ENCODE measurements at places on chromosomes 4 and X. TPM values are rescaled to one million over a fixed set of nuclear protein-coding genes. Genes with fewer than 3 reads are reported as not detected.

DNA sequence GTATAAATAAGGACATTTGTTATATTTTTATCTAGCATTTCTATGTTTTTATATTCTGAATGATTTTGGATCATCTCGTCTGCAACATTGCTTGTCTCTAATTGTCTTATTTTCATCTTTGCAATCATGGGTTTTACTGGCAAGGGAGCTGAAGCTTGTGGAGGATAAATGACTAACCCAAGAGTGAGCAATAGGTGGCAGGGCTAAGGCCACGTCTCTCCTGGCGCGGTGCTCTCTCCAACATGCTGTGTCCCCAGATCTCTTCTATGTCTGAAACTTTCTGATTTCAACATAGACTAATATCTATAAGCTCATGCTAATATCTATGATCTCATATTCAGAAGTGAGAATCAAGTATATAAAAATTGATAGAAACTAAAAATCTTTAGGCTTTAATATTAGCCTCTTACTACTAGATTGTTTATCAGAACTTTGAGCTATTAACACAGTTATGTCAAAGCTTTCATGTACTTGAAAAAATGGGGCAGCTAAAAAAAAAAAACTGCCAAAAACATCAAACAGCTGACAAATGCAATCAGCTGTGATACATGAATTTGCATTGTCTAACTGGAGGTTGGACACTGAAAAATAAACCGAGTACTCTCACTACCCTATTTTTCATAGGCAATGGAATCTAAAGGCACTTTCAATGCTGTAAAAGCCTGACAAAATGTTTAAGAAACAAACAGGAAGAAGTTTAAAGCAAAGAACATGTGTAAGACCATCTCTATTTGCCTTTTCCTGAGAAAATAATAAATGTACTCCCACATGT lies 169.2 kb downstream of the TMA16 start:
- DNase-seq, result no peak

- DNase-seq, result no peak
These were observed 56.4 kb upstream of the NWD2 start for GRCh38 chr4:37188100-37188499.

- DNase-seq, result peak; percentile 5
These were observed 1.3 kb downstream of the TCEAL8 start for GRCh38 chrX:103253608-103254007.

The MAGEB1 gene
- not detected for polyA plus RNA-seq

The ANK2 gene
- polyA plus RNA-seq, result 80.7 TPM

All from left kidney (tissue), 8 donors.